Posterior vena cava (tissue), 2 donors: ENCODE measurements at places on chromosomes 2 and 18. TPM values are rescaled to one million over a fixed set of nuclear protein-coding genes. Genes with fewer than 3 reads are reported as not detected.

GRCh38 chr18:38940863-38941531 is 1375.4 kb upstream of the CELF4 start:
- DNase-seq = no peak

DNA sequence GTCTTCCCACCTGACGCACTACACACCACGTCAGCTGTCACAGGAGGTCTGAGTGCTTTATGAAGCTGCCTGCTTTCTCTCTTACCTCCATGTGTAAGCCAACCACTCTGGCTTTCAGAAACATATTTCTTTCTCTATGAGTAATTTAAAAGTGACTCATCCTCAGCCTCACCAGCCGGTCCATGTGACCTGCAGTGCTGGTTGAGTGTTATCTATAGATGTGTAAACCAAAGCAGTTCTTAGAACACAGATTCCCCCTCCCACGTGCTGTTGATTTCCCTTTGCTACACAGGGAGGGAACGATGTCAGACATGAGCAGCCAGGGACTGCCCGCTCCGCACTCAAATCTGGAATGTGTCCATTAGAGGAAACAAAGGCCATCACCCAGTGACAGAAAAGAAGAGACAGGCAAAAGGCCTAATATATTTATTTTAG is 157.8 kb downstream of the BCL2 start:
- peak; percentile 89 for DNase-seq

The CD302 gene
- total RNA-seq = 52.4 TPM

- peak; percentile 90 for DNase-seq
Observed at GRCh38 chr2:26846334-26847306, 1.3 kb upstream of the DPYSL5 start.

The TPO gene
- 6.0 TPM for total RNA-seq

The CHRNG gene
- total RNA-seq = not detected

The CYRIA gene
- 23.5 TPM for total RNA-seq

The HOXD1 gene
- 0.48 TPM for total RNA-seq

DNA sequence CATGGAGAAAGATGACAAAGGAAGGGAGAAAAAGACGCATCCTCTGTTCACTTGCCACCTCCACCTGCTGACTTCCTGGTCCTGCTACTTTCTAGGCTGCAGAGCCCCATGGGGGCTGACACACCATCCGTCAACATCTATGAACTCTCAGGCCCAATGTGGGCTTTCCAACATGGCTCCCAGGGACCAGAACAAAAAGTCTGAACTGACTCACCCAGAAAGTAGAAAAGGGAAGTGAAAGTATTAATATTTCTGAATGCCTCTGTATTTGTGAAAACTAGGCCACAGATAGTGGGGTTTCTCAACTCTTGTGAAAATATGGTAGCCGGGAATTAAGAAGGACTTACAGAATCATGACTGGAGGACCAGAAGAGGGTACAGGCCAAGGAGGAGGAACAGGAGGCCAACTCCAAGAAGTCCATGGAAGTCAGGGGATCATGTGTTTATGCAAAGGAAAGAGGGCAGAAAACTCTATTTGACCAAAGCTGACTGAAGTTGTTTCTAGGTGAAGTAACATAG is 123.1 kb upstream of the CAB39 start:
- DNase-seq = no peak

The SNTG2 gene
- 6.2 TPM for total RNA-seq

The ZFP36L2 gene
- 148 TPM for total RNA-seq

The RAB6D gene
- total RNA-seq = not detected

- no peak for DNase-seq
Observed at GRCh38 chr2:234673961-234674759, 177.3 kb upstream of the ARL4C start.
